Ovary (tissue), 10 donors: ENCODE measurements at places on chromosomes 16 and 17. TPM values are rescaled to one million over a fixed set of nuclear protein-coding genes. Genes with fewer than 3 reads are reported as not detected.

DNA sequence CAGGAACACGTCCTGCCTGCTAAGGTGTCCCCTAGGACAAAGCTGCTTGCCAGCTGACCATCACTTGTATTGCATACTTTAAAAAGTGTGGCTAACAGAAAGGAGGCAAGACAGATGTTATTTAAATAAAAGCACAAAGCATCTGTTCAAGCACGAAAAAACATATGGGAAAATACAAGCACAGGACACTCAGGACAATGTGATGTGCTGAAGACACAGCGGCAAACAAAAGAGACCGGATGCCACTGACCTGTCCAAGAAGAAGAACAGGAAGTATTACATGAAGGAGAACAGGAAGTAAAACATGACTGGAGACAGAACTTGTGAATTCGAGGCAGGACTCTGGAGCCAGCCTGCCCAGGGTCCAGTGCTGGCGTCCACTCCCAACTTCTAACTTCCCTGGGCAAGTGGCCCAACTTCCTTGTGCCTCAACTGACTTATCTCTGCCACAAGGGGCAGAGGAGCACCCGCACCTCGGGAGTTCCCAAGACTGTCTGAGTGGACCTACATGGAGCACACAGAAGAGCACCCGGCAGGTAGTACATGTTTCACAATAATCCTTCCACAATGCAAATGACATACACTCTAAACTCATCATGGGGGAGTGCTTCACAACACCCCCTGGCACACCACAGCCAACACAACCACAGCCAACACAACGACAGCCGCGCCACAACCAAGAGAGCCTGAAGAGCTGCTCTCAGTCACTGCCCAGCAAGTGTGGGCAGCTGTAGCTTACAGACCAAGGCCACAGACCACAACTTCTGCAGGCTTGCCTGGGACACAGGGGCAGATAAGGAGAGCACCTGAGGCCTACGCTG is 36.6 kb downstream of the ANKRD11 start:
- peaks cover 20% of the 10 kb centered on the region for H3K4me1 ChIP-seq
- H3K4me3 ChIP-seq, result no peak overlapping the region
- H3K27me3 ChIP-seq, result no peaks in the 10 kb centered on the region
- H3K27ac ChIP-seq, result no peak overlapping the region

DNA sequence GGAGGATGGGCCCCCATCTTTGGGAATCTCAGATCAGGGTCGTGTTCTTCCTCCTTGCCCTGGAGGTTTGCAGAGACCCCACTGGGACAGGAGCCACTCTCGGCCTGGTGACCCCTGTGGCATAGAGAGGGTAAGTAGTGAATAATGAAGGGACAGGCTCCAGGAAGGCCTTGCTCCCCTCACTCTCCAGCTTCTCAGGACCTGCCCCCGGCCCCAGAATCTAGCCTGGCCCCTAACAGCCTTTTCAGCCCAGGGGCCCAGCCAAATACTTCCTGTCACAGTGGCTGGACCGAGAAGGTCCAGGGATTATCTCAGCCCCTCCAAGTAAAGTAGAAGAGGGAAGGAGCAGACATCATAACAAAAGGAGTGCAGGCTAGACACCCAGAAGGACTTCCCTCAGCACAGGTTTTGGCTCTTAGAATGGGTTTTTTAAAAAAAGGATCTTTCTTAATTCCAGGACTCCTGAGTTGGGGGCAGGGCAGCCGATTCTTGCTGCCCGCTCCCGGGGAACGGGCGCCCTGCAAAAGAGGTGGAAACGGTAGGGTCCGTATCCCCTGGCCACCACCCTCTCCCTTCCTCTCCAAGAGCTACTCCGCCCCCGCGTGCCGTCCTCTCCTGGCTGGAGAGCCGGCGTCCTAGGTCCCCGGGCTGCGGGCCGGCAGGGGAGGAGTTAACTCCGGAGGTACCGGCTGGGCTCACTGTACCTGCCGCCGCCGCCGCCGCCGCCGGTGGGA is 559 bp upstream of the NXPH3 start:
- peaks cover 8% of the 10 kb centered on the region for H3K4me1 ChIP-seq
- no peak for DNase-seq
- H3K27ac ChIP-seq, result peak overlapping the region; percentile 68
- peak overlapping the region; percentile 71 for H3K4me3 ChIP-seq

The TNK1 gene
- 8.0 TPM for total RNA-seq

DNA sequence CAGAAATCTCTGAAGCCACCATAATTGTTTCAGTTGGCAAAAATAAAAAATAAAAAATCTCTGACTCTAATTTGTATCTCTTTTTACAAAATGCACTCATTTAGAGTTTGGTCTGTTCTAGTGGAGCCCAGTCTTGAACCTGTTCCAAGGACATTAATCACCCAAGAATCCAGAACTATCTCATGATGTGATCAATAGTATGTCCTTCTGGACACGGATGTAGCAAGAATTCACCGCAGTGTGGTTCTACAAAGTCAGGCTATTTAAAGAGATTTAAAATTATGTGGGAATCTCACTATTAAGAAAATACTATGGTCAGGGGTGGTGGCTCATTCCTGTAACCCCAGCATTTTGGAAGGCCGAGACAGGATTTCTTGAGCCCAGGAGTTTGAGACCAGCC is 21.8 kb upstream of the ANKFN1 start:
- H3K27ac ChIP-seq, result no peak overlapping the region
- H3K36me3 ChIP-seq, result no peaks in the 10 kb centered on the region
- no peak overlapping the region for H3K4me3 ChIP-seq
- H3K27me3 ChIP-seq, result no peaks in the 10 kb centered on the region
- H3K4me1 ChIP-seq, result no peaks in the 10 kb centered on the region
- DNase-seq, result no peak
